ENCODE measurements at places on chromosomes 3 and 15. TPM values are rescaled to one million over a fixed set of nuclear protein-coding genes. Genes with fewer than 3 reads are reported as not detected.
A peak's percentile ranks its signal among the peaks of the same experiment; 100 is the strongest.

The PLA2G4E gene
- total RNA-seq, result not detected

The FAM227B gene
- total RNA-seq, result 3.8 TPM

The ZIC1 gene
- total RNA-seq, result not detected

The FHIT gene
- 6.1 TPM for total RNA-seq

The SCG5 gene
- not detected for total RNA-seq

- peak overlapping the region; percentile 93 for H3K4me3 ChIP-seq
- no peaks in the 10 kb centered on the region for H3K27me3 ChIP-seq
- H3K27ac ChIP-seq, result peak overlapping the region; percentile 62
Observed at GRCh38 chr3:171460725-171461524, 720 bp upstream of the TNIK start.

DNA sequence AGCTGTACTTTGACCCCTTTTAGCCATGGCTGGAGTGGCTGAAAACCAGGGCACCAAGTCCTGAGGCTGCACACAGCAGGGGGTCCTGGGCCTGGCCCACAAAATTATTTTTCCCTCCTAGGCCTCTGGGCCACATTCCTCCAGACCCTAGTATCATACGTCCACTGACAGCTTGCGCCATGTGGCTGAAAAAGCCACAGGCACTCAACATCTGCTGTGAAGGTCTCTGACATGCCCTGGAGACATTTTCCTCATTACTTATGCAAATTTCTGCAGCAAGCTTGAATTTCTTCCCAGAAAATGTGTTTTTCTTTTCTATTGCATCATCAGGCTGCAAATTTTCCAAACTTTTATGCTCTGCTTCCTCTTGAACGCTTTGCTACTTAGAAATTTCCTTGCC is 239.0 kb downstream of the SQOR start:
- no peaks in the 10 kb centered on the region for H3K27me3 ChIP-seq
- H3K4me3 ChIP-seq, result no peak overlapping the region
- H3K4me1 ChIP-seq, result no peaks in the 10 kb centered on the region
- no peak overlapping the region for H3K27ac ChIP-seq
- H3K36me3 ChIP-seq, result no peaks in the 10 kb centered on the region
- DNase-seq, result no peak

- no peak for DNase-seq
- H3K27me3 ChIP-seq, result no peaks in the 10 kb centered on the region
- no peak overlapping the region for H3K4me3 ChIP-seq
- H3K4me1 ChIP-seq, result no peaks in the 10 kb centered on the region
- H3K27ac ChIP-seq, result no peak overlapping the region
Observed at GRCh38 chr3:163809540-163809993, 1268.7 kb downstream of the SI start.

DNA sequence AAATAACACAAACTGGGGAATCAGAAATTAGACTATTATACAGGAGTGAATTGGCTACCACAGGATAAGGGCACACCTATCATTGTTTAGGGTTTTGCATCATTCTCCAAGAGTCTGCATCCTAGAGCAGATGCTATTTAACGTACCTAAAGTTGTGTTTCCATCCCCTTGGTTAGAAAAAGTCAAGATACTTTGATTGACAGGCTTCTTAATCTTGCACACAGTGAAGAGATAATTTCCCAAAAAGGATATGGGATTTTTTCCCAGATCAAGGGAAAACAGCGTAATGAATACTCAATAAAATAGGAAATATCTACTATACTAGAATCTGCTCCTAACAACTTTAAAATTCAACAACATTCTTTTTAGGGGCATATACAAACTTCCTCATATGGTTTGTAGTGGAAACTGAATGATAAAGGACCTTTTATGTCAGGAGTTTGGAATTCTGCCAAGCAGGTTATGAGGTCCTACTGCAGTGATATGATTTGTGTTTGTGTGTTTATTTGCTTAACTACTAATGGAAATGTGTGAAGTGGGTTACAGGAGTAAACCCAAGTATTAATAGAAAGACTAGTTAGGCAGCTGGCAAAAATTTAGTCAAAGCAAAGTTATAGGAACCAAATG is 124.1 kb upstream of the MME start:
- DNase-seq, result no peak
- no peaks in the 10 kb centered on the region for H3K36me3 ChIP-seq
- no peaks in the 10 kb centered on the region for H3K4me1 ChIP-seq
- H3K4me3 ChIP-seq, result no peak overlapping the region

GRCh38 chr3:87191175-87191574 is 35.9 kb upstream of the CHMP2B start:
- no peaks in the 10 kb centered on the region for H3K4me1 ChIP-seq
- DNase-seq, result no peak
- H3K27me3 ChIP-seq, result no peaks in the 10 kb centered on the region
- no peaks in the 10 kb centered on the region for H3K36me3 ChIP-seq
- no peak overlapping the region for H3K4me3 ChIP-seq

DNA sequence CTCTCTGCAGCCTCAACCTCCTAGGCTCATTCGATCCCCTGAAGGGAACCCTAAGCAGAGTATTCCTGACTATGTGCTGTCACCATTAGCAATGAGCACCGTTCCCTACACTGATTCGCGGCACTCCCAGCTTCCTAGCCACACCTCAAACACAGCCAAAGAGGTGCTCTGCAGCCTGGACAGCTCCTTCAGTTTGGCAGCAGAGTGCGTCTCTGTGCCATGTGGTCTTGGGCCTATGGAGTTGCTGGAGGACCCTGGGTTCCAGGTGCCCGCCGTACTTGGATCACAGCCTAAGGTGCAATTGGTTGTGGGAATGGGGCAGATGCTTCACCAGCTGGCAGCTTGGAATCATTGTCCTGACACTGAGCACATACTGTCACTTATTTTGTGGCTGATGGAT is 17.3 kb upstream of the IL12A start:
- no peak overlapping the region for H3K27ac ChIP-seq
- no peak overlapping the region for H3K4me3 ChIP-seq
- H3K4me1 ChIP-seq, result no peaks in the 10 kb centered on the region
- no peaks in the 10 kb centered on the region for H3K36me3 ChIP-seq
- no peaks in the 10 kb centered on the region for H3K27me3 ChIP-seq

- DNase-seq, result peak; percentile 58
- peaks cover 30% of the 10 kb centered on the region for H3K27me3 ChIP-seq
- peaks cover 14% of the 10 kb centered on the region for H3K4me1 ChIP-seq
- H3K4me3 ChIP-seq, result no peak overlapping the region
Observed at GRCh38 chr3:184556582-184557347, 4.8 kb upstream of the EPHB3 start.

- no peak overlapping the region for H3K4me3 ChIP-seq
- peaks cover 19% of the 10 kb centered on the region for H3K36me3 ChIP-seq
- no peak for DNase-seq
- H3K4me1 ChIP-seq, result no peaks in the 10 kb centered on the region
- H3K27ac ChIP-seq, result no peak overlapping the region
Observed at GRCh38 chr3:27376109-27376772, 7.1 kb upstream of the NEK10 start.

DNA sequence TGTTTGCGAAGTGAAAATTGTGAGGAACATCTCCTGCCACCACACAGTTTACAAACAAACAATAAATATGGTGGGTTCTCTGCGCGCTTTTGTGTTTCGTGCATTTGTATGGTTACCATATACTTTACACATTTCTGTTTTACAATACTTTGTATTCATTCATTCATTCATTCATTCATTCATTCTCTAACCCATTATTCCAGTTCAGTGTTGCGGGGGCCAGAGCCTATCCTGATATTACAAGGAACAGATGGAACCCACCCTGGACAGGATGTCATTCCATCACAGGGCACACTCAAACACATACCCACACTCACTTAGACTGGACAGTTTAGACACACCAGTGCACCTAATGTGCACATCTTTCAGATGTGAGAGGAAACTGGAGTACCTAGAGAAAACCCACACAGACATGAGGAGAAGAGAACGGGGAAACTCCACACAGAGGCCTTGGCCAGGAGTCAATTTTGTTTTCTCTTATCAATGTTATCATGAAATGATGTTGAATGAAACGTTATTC is 160.5 kb downstream of the FNDC3B start:
- H3K27ac ChIP-seq, result no peak overlapping the region
- no peaks in the 10 kb centered on the region for H3K27me3 ChIP-seq
- DNase-seq, result no peak
- H3K4me3 ChIP-seq, result no peak overlapping the region
- H3K4me1 ChIP-seq, result peaks cover 4% of the 10 kb centered on the region
- no peaks in the 10 kb centered on the region for H3K36me3 ChIP-seq

DNA sequence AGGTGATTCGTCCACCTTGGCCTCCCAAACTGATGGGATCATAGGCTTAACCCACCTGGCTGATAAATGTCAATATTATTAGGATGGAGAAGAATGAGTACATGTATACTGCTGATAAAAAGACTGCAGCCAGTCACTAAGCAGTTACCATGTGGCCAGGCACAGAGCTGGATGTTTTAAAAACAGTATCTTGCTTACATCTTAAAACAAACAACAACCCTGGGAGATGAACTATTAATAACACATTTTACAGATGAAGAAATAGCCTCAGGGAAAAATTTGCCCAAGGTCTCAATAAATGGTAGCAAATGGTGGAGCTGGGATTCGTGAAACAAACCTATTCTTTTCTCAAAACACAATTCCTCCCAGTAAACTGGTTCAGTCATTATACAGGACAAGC is 18.1 kb downstream of the IL17RD start:
- H3K4me3 ChIP-seq, result no peak overlapping the region
- no peaks in the 10 kb centered on the region for H3K36me3 ChIP-seq
- no peak overlapping the region for H3K27ac ChIP-seq
- H3K4me1 ChIP-seq, result no peaks in the 10 kb centered on the region
- no peak for DNase-seq

- no peaks in the 10 kb centered on the region for H3K4me1 ChIP-seq
- DNase-seq, result peak; percentile 60
- no peaks in the 10 kb centered on the region for H3K36me3 ChIP-seq
- H3K27me3 ChIP-seq, result no peaks in the 10 kb centered on the region
Observed at GRCh38 chr3:43638594-43639447, 17.0 kb upstream of the ANO10 start.

DNA sequence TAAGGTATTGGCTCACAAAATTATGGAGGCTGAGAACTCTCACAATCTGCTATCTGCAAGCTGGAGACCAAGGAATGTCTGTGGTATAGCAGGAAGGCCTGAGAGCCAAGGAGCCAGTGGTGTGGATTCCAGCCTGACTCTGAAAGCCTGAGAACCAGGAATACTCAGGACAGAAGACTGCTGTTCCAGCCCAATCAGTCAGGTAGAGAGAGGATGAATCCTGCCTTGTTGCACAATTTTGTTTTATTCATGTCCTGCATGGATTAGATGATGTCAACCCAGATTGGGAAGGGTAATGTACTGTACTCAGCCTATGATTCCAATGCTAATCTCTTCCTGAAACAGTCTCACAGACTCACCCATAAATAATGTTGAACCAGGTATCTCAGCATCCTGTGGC is 312.4 kb upstream of the KCNMB2 start:
- no peaks in the 10 kb centered on the region for H3K27me3 ChIP-seq
- no peak overlapping the region for H3K4me3 ChIP-seq
- H3K27ac ChIP-seq, result no peak overlapping the region
- DNase-seq, result no peak

DNA sequence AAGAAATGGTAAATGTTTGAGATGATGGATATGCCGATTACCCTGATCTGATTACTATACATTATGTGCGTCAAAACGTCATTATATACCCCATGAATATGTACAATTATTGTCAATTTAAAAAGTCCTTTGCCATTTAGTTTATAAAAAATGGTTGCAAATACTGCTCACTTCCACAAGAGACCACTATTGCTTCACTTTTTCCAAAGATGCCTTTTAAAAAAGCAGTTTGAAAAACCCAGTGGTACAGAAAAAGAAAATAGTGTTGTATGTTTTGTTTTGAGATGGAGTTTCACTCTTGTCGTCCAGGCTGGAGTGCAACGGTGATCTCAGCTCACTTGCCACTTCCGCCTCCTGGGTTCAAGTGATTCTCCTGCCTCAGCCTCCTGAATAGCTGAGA is 39.3 kb downstream of the EDEM1 start:
- no peaks in the 10 kb centered on the region for H3K36me3 ChIP-seq
- peak; percentile 19 for DNase-seq
- no peaks in the 10 kb centered on the region for H3K4me1 ChIP-seq
- H3K27ac ChIP-seq, result no peak overlapping the region

DNA sequence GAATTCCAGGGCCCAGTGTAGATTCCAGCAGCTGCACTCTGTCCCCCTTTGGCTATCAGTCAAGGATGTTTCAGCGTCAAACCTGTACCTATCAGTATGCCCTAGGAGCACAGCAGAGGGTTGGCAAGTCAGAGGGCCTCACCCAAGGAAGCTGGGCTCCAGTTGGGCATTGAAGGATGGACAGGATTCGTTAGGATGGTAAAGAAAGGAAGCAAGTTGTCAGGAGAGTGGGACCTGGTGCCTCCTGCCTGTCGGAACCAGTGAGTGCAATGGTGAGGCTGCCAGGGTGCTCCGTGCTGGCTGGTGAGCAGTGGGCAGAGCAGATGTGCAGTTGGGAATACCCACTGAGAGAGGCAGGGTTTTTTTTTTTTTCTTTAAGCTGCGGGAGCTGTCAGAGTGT is 157.2 kb downstream of the CHDH start:
- no peaks in the 10 kb centered on the region for H3K36me3 ChIP-seq
- no peak overlapping the region for H3K4me3 ChIP-seq
- H3K4me1 ChIP-seq, result no peaks in the 10 kb centered on the region

DNA sequence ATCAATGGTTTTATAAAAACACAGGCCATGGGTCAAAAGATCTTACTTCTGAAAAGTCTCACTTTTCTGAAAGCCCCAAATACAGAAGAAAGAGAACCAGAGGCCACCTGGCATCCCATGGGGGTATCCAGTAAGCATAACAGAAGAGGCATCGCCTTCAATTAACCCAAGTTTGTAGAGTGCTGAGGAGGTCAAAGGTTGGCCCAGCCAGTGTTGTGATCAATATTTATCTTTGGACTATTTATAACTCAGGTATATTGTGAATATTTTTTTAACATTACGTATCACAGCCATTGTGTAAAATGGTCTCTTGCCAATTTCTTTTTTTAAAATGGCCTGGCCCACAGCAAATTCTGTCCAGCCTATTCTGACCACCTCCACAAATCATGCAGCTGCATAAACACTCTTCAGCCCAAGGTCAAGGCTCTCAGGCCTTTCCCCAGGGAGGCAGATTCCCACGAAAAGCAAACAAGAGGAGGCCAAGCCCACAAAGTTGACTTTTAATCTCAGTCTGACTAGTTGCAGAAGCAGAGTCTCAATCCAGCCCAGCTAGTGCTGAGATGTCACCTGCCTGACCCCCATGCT is 26.2 kb upstream of the SPTBN5 start:
- peaks cover 9% of the 10 kb centered on the region for H3K4me1 ChIP-seq
- no peaks in the 10 kb centered on the region for H3K27me3 ChIP-seq
- no peak for DNase-seq
- H3K36me3 ChIP-seq, result peaks cover 7% of the 10 kb centered on the region
- H3K4me3 ChIP-seq, result no peak overlapping the region

- H3K36me3 ChIP-seq, result no peaks in the 10 kb centered on the region
- no peaks in the 10 kb centered on the region for H3K4me1 ChIP-seq
Observed at GRCh38 chr3:106711650-106712049, 665.6 kb upstream of the CCDC54 start.

DNA sequence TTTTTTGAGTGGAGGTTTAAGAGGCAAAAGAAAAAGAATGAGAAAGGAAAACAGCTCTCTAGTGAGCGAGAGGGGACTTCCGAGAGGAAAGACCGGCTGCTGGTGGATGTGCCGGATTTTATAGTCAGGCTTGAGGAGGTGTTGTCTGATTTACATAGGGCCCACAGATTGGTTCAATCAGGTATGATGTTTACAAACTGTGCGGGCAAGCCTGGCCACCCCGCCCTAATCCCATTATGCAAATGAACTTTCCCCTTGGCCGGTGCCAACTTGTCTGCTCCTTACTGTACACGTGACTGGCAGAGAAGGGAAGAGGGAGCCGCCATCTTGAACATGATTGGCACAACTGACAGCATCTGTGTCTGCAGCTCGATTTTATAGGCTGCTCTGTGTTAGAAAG is 44.7 kb downstream of the FAM43A start:
- DNase-seq, result no peak
- no peak overlapping the region for H3K27ac ChIP-seq
- no peaks in the 10 kb centered on the region for H3K36me3 ChIP-seq
- no peak overlapping the region for H3K4me3 ChIP-seq
- H3K4me1 ChIP-seq, result no peaks in the 10 kb centered on the region
- no peaks in the 10 kb centered on the region for H3K27me3 ChIP-seq

Data from natural killer cell (primary cell).